ENCODE measurements at places on chromosomes 1 and 21.

- no peak for DNase-seq
Measured at GRCh38 chr1:242784807-242785206, 260.3 kb upstream of the PLD5 start.

- DNase-seq, result no peak
Measured at GRCh38 chr21:45481977-45482898, 60.0 kb downstream of the SLC19A1 start.

DNA sequence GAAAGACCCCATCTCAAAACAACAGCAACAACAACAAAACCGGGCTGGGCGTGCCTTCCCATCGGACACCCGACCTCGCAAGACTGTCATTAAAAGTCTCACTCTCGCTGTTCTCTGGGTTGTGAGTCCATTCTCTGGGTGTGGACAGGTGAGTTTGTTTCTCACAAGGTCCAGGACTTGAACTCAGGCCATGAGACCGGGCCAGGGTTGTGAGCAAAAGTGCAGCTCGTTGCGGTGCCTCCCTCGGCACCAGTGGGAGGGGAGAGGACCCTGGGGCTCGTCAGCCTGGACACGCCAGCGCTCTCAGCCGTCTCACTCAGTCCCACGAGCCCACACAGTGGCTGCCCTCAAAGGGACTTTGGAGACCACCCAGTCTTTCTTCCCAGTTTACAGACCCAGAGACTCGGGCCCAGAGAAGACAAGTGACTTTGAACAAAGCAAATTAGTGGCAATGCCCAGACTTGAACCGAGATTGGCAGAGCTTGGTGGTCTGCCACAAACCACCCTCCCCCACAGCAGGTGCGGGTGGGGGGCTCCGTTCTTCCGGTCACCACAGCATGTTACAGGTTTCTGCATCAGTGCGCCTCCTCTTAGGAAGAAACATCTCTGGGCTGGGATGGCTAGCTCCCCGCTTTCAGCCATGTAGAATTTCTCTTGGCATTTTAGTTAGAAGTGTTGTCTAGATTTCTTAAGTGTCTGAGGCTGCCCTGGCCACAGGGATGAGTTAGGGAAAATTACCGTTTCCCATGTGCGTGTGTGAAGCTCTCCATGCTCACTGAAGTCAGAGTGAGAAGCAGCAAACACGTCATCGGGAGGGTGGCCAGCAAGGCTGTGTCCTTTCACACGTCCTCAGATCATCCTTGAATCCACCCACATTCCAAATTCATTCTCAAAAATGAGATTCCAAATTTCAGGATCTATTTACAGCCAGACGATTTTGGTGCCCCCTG, 28.3 kb downstream of the LRRC3 start:
- DNase-seq, result no peak

GRCh38 chr1:36238433-36238832, 14.2 kb downstream of the THRAP3 start:
- DNase-seq, result no peak

DNA sequence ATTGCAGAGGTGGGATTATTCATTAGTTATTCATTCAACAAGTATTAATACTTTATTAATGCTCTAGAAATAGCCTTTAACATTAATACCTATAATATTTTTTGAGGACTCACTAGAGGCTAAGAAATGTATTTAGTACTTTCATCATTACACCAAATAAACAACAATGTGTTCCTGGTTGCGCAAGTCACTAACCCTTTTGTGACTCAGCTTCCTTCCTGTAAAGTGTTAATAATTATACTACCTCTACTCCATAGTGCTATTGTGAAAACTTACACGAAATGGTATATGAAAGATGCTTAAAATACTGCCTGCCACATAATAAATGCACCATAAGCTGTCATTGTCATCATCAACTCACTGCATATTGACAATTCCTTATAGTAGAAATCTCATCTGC, 431.0 kb downstream of the DPYD start:
- DNase-seq, result no peak

DNA sequence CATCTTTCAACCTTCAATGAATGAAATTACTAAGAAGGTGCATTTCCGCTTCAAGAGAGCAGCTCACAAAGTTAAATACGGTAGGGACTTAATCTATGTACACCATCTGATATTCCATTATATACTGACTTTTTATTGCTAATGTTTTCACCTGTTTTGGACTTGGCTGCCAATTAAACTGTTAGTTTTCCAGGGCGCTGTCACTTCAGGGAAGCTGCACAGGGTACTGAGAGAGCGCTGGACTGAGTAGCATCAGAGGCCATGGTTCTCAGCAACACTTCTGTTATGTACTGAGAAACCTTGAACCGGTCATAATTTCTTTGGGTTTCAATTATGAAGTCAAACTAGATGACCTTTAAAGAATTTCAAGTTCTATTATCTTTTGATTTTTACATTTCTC, 8.2 kb downstream of the SSX2IP start:
- DNase-seq, result no peak

Measured in left forelimb (tissue), 1 donor.